NCI-H1092 treated with DMSO at 0.1 percent for 48 hours (cell line): ENCODE measurements at places on chromosomes 6 and 20.

DNA sequence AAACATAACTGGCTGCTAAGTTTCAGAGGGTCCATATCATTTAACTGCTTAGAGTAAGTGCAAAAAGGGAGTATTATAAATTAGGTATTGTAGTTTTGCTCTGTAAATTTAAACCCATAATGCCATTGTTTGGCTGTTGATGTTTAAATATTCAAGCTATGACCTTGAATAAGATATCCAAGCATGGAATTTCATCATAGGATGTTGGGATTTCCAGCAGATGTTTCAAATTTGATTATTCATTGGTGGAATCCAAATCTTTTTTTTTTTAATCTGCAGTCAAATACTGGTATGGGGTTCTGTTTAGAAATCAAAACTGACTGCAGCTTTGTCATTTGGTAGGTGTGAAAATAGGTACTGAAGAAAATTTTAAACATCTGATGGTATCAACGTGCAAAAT, 161.0 kb downstream of the KHDC1L start:
- DNase-seq, result no peak

- DNase-seq, result no peak
Measured at GRCh38 chr20:19860737-19861136, 102.7 kb downstream of the RIN2 start.

GRCh38 chr6:47005486-47005885, 36.6 kb downstream of the ADGRF1 start:
- DNase-seq, result no peak

GRCh38 chr6:128071212-128071611, 170.4 kb upstream of the THEMIS start:
- no peak for DNase-seq

GRCh38 chr20:23540624-23541023, 27.7 kb downstream of the CST9L start:
- no peak for DNase-seq

DNA sequence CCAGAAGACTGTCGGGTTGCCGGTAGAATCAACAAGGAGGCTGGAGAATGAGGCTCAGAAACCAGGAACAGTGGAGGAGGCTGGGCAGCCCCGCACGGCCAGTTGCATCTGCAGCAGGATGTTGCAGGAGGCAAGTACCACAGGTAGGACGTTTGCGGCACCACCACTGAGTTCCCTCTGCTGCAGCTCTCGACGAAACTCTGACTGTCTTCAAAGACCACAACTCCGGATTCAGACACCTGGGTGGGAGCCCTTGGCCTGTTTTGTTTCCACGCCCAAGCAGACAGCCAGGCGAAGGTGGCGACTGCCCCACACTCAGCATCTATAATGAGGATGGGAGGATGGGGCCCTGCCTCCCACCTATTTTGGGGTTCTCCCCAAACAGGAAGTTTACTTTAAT, 218.2 kb downstream of the ZDHHC14 start:
- DNase-seq, result no peak
